ENCODE measurements at places on chromosomes 2 and 18.

GRCh38 chr2:66888791-66889631 lies 454.1 kb downstream of the MEIS1 start:
- DNase-seq, result peak; percentile 100

DNA sequence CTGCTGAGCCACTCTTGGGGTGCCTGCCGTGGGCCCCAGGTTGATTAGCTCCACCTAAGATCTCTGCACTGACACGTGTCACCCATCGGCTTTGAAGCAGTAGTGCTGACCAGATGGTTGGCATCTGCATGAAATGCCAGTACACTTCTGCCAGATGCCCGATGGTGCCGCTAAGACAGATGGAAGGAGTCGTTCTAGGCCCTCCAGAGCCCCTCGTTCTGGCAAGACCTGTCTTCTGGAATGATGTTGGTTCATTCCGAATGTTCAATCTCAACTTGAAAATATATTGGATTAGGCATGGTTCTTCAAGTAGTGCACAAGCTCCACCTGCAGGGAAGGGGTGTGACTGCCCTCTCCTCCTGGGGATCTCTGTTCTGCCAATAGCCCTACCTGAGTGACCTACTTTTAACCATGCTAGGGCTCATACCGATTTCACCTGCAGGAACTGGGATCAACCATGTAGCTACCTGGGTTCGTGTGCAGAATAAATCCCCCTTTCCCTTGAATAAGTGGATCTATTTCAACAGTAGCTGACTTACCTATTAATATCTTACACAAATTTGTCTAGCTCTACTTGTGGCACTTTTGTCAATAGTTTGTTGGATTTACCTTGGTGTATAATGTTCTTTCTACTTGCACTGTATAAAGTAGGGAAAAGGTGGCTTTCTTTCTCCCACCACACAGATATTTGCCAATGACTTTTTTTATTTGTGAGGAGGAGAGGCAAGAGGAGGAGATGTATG lies 342.6 kb downstream of the CTNNA2 start:
- peak; percentile 7 for DNase-seq

- no peak for DNase-seq
Observed at GRCh38 chr2:8498994-8499393, 182.9 kb upstream of the ID2 start.

DNA sequence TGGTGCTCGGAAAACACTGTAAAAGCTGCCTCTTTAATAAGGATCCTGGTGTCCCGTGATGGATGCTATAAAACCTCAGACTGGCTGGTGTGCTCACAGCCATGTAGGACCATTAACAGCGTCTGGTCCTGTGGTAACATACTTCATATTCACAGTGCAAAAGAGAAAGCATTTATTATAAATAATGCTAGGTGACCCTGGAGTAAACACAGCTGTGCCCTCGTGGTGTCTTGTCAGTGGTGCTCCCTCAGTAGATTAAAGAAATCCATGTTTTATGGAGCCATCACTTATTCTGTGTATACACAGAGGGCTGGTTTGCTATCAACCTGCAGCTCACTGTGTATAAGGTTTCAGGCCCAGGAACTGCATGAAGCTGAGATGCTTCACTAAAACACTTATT lies 106.9 kb downstream of the CDK15 start:
- DNase-seq, result no peak

- DNase-seq, result peak; percentile 58
Observed at GRCh38 chr2:199460101-199460671, 2.4 kb upstream of the SATB2 start.

- peak; percentile 67 for DNase-seq
Observed at GRCh38 chr2:20568501-20569463, 82.1 kb downstream of the HS1BP3 start.

- DNase-seq, result no peak
Observed at GRCh38 chr2:177244244-177244771, 20.2 kb downstream of the NFE2L2 start.

DNA sequence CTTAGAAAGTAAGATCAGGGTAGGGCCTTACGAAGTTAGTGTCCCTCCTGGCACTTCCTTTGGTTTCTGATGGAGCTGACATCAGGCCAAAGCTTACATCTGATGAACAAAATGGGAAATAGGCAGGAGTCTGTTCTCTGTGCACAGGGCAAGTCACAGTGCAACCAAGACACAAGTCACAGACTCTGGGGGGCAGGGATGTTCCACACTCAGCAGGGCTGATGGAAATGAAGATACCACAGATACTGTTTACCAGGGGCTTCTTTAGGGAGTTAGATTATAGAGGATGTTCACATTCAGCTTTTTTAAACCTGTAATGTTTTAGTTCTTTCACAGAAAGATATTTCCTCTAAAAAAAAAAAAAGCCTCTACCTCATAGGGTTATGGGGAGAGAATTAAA lies 106.2 kb upstream of the EPC2 start:
- no peak for DNase-seq

DNA sequence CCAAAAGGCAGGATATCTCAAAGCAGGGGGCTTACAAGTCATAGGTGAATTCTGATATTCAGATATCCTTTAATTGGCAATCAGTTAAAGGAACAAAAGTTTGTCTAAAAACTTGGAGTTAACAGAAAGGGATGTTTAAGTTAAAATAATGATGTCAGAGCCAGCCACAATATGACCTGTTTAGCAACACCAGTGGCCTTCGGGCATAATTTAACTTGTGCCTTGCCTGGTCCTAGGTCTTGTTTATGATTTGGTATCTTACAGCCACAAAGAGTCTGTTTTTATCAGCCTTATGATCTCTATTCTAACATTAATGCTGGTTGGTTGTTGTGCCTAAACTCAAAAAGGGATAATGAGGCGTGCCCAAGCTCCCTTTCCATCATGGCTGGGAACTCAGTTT lies 252.9 kb downstream of the RNF152 start:
- no peak for DNase-seq

GRCh38 chr2:149422337-149422990 lies 92.1 kb downstream of the LYPD6 start:
- no peak for DNase-seq

DNA sequence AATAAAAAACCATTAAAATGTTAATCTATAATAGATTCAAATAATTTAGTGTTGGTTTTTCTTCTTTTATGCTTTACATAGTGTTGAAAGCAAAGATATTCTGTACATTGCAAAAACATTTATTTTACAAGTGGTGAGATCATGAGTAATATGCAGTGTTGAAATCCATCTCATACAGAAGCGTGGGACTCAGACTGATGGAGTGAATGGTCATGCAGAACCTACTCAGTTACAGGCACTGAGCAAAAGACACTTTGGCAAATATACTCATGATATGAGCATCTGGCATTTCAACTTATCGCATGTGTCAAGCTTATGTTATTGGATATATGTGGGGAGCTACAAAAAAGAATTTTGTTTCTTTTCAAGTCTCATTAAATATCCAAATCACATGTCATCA lies 620.2 kb upstream of the NETO1 start:
- DNase-seq, result peak; percentile 88

DNA sequence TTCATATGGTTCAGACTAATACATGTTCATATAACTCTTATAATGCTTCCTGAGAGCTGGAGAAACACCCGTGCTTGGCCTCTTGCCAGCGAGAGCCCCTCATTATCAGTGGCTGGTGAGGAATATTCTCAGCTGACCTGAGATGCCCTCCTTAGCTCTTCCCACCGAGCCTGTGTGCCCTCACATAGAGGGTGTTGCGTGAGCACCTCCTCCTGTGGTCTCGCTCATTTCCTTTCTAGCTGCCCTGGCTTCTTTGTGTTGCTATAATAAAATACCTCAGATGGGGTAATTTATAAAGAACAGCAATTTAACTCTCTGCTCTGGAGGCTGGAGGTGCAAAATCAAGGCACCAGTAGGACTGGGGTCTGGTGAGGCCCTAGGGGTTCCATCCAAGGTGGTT lies 80.5 kb upstream of the ALKAL2 start:
- no peak for DNase-seq

GRCh38 chr2:239835056-239835455 lies 190.1 kb downstream of the NDUFA10 start:
- DNase-seq, result no peak

GRCh38 chr2:172239944-172240590 lies 137.4 kb upstream of the DLX2 start:
- peak; percentile 79 for DNase-seq

GRCh38 chr18:23406271-23406787 lies 46.8 kb upstream of the RIOK3 start:
- no peak for DNase-seq

- no peak for DNase-seq
Observed at GRCh38 chr18:49160079-49160930, 209.5 kb upstream of the SMAD7 start.

DNA sequence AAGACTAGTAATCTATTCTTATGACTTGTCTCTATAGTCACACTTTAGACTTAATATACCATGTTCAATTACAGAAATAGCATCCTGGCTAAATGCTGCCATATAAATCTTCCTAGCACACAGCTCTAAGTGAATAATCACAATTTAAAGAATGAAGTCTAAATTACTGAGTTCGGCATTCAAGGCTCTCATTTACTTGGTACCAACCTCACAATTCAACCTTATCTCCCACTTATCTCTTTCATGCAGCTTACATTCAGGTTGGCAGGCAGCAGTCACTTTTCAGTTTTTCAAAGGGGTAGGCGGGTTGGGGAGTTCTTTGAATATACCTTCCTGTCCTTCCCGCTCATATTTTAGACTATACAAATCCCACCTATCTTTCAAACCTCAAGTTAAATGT lies 1.5 kb downstream of the MMADHC start:
- DNase-seq, result no peak

GRCh38 chr2:133193544-133194361 lies 374.5 kb downstream of the NCKAP5 start:
- peak; percentile 6 for DNase-seq

DNA sequence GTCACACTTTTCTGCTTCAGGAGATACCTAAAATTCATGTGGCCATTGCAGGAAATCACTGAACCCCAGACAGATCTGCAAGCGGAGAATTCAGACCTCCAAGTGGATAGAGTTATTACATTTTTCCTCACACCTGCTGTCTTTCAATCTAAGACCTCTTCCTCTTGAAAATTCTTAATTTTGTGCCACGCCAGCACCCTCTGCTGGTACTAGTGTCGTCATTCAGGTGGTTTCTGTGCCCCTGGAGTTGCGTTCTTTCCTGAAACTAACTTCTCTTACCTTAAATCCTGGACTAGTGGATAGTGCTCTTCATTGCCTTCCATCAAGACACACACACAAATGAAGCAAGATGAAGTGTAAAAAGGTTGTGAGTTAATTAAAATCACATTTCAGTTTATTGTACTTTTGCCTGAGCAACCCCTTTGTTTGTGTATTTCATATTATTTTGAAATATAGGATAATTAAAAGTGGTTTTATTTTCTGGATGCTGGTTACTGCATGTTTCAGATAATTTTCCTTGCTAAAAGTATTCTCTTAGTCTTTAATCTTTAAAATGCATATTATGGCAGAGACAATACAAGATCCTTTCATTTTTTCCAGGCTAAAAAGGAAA lies 1.6 kb upstream of the DNER start:
- peak; percentile 27 for DNase-seq

- no peak for DNase-seq
Observed at GRCh38 chr2:7019191-7019590, 102.0 kb downstream of the RNF144A start.

GRCh38 chr2:149235816-149236375 lies 94.5 kb upstream of the LYPD6 start:
- no peak for DNase-seq

GRCh38 chr2:47219970-47220369 lies 64.9 kb upstream of the STPG4 start:
- no peak for DNase-seq

DNA sequence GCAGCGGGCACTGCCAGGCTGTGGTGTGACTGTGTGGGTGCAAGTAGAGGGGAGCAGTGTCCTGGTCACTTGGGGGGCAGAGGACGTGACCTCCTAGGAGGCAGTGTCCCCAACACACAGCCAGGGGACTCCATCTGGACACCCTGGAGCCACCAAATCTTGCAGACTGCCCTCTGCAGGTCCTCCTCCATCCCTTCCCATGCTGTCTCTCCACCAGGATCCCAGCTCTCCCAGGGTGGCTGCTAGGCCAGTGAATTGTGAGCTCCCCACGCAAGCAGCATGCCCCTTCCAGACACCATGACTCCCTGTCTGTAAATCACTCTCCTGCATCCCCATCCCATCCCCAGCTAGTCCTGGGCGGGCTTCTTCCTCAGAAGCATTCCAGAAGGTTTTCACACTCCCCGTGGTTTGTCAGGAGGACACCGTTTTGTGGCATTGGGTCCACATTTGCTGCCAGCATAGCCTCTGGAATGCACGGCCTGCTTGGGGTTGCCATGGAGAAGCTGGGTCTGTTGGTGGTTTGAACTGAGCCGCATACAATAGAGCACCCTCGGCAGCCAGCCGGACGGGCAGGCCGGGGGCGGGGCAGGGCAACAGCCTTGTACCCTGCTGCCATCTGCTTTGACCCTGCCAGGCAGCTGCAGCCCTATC lies 210.7 kb downstream of the KLHL29 start:
- no peak for DNase-seq

DNA sequence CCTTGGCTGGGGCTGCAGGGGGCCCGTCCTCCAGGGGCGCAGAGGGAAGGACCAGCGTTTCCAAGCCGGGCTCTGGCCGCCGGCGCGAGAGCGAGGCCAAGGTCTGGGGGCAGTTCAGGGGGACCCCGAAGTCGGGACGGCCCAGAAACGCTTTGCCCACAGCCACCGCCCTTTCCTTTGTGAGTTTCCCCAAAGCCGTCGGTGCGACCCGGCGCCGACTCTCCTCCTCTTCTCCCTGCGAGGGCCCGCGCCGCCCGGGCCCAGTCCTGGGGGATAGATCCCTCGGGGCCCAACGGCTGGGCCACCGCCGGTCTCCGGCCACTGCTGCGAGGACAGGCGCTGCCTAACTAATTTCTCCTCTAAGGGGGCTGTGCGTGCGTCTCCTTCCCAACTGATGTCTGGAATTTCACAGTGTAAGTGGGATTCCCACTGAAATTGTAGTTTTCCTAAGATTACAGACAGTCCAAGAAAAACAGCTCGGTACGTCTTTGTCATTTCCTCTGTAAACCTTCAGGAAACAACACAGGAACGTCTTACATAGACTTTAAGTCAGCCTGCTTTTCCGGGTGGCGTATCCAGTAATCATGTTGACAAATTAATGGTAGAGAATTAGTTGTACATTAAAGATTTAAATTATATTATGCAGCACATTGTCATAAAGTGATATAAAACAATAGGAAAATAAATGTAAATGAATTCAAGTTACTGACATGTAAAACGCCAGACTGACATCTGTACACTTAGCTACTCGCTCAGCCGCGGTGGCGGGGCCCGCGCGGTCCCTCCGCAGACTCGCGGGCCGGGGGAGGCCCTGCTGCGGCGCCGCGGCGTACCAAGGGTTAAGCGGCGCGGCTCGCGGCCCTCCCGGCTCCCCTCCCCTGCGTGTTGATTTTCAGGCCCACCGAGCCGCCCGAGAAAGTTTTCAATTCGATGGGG lies 139.4 kb upstream of the SIX3 start:
- DNase-seq, result peak; percentile 11

GRCh38 chr2:42342061-42342794 lies 18.8 kb downstream of the COX7A2L start:
- peak; percentile 97 for DNase-seq

- no peak for DNase-seq
Observed at GRCh38 chr2:107627926-107628325, 198.8 kb upstream of the RGPD4 start.

DNA sequence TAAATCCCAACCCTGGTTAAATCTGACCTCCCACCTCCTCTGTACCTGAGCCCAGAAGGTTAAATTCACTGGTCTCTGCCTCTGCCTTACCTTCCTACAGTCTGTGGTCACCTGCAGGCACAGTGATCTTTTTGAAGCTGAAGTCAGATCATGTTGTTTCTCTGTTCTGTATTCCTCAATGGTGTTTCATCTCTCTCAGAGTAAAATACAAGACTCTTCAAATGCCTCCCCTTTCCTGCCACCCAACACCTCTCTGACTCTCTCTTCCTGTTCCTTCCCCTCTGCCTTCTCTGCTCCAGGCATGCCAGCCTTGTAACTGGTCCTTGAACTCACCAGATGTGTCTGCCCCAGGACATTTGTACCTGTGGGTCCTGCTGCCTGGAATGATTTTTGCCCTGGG lies 219.3 kb downstream of the UXS1 start:
- no peak for DNase-seq

Data from fibroblast of mammary gland (primary cell).